ENCODE measurements at places on chromosomes 13 and 19.

DNA sequence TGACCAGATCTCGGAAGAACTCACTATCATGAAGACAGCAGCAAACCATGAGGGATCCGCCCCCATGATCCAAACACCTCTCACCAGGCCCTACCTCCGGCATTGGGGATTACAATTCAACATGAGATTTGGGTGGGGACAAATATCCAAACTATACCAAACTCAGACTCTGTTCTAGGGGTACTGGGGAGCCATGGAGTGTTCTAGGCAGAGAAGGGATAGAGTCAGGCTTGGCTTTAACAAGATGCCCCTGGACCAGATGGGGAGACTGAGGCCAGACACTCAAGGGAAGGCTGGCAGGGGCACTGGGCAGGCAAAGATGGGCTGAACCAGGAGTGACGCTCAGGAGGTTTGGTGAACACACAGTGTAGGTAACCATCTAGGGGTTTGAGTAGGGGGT lies 11.9 kb upstream of the SCN1B start:
- no peak for DNase-seq

GRCh38 chr19:750640-751423 lies at the start of gene MISP:
Gene MISP (plus strand): TSS chr19:751112. CDS start chr19:756947, 5,835 bp downstream.
- no peak for DNase-seq

GRCh38 chr13:98984118-98984517 lies 6.3 kb upstream of the DOCK9 start:
- DNase-seq, result no peak

GRCh38 chr19:50332244-50333038 lies 3.3 kb upstream of the KCNC3 start:
- peak; percentile 48 for DNase-seq

DNA sequence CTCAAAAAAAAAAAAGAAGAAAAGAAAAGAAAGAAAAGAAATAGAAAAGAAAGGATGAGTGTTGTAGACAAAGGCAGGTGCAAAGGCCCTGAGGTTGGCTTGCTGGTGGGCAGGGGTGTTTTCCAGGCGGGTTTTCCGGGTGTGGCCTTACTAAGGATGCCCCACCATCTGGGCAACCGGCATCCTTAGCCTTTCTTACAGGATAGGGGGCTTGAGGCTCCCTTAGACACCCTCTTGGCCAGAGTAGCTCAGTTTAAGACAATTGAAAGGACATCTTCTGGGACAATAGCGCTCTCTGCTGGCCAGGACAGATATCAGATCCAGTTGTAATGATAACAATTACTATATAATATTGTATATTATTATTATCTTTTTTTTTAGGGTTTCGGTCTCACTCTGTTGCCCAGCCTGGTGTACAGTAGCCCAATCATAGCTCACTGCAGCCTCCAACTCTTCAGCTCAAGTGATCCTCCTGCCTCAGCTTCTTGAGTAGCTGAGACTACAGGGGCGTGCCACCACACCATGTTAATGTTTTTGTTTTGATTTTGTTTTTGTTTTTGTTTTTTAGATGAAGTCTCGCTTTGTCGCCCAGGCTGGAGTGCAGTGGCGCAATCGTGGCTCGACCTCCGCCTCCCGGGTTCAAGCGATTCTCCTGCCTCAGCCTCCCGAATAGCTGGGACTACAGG lies 1.4 kb upstream of the QTRT1 start:
- peak; percentile 79 for DNase-seq

DNA sequence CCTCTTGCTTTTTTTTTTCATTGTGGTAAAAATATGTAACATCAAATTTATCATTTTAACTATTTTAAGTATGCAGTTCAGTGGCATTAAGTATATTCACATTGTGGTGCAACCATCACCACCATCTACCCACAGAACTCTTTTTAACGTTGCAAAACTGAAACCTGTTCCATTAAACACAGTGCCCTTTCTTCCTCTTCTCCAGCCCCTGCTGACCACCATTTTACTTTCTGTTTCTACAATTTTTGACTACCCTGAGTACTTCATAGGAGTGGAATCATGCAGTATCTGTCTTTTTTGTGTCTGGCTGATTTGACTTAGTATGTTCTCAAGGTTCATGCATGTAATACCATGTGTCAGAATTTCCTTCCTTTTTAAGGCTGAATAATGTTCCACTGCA lies 153.1 kb downstream of the FGF9 start:
- DNase-seq, result no peak

GRCh38 chr13:29713839-29714238 lies 118.4 kb upstream of the SLC7A1 start:
- peak; percentile 33 for DNase-seq

- peak; percentile 76 for DNase-seq
Observed at GRCh38 chr19:41959056-41960053, at the start of gene RABAC1. Gene RABAC1 (minus strand): TSS chr19:41959321. CDS start chr19:41959292, 29 bp downstream.

GRCh38 chr19:47625650-47626049 lies 16.7 kb downstream of the BICRA start:
- no peak for DNase-seq

GRCh38 chr13:21058361-21058760 lies 3.0 kb downstream of the LATS2 start:
- DNase-seq, result peak; percentile 9

DNA sequence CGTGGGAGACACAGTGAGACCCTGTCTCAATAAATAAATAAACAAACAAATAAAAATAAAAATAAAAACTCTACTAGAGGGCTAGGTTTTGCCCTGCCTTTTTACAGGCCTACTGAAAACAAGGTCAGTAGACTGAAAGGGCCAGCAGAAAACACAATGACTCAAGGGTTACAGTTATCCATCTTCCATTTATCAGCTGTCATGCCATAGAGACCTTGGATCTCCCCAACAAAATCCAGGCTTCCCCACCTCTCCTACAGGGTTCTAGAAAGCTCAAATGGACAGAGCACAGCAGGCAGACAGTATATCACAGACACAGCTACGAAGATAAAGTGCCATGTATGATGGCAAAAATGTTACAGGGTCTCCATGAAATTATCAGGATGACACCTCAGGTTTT lies 54.4 kb downstream of the FOXO1 start:
- DNase-seq, result no peak

- DNase-seq, result no peak
Observed at GRCh38 chr13:35927567-35928021, 203.6 kb downstream of the DCLK1 start.

DNA sequence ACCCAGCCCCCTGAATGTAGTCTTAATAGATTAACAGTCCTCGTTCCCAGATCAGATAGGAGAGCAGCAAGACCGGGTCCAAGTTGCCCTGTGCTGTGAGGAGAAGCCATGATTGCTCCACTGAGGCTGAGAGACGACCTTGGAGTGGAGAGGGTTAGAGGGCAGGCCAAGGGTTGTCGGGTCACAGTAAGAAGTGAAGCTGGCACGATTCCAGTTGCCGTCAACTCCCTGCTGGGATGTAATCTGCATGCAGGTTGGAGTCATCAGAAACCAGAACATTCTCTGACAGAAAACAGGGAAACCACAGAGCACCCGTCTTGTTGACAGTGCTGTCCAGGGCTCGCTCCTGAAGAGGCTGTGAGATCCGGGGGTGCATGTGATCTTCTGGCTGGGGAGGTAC lies 19.0 kb upstream of the ATP11A start:
- no peak for DNase-seq

DNA sequence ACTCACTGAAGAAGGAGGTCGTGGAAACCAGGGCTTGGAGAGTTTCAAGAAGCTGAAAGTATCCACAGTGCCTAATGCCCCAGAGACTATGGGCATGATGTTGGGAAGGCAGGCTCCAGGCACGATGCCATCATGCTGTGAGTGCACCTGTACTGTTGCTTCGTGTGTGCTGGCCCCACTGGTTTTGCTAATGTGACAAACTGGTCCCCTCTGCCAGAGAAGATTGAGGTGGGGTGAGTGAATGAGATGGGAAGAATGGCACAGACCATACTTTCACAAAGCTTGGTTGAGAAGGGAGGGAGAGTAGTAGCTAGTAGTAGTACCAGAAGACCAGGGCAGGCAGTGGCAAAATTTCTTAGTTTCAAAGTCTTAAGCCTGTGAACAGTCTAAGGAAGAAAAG lies 19.0 kb upstream of the POP4 start:
- DNase-seq, result no peak

GRCh38 chr19:47239152-47239551 lies 8.2 kb upstream of the BBC3 start:
- no peak for DNase-seq

DNA sequence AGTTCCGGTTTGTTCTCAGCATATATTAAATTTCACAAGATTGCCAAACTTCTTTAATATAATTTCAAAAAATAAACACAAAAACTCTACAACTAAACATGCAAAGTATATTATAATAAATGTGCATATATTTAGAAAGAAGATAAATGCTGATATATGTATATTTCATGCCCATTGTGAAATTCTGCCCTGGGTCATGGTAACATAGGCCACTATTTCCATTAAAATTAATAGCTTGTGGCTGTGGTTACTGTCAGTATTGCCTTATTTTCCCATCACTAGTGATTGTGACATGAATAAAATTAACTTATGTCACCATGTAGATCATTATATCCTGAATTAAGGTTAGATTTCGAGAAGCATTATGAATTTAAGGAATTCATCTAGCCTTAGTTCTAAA lies 410.9 kb downstream of the DACH1 start:
- DNase-seq, result no peak
